Brain microvascular endothelial cell (primary cell): ENCODE measurements at places on chromosomes 1 and 21.
A peak's percentile ranks its signal among the peaks of the same experiment; 100 is the strongest.

DNA sequence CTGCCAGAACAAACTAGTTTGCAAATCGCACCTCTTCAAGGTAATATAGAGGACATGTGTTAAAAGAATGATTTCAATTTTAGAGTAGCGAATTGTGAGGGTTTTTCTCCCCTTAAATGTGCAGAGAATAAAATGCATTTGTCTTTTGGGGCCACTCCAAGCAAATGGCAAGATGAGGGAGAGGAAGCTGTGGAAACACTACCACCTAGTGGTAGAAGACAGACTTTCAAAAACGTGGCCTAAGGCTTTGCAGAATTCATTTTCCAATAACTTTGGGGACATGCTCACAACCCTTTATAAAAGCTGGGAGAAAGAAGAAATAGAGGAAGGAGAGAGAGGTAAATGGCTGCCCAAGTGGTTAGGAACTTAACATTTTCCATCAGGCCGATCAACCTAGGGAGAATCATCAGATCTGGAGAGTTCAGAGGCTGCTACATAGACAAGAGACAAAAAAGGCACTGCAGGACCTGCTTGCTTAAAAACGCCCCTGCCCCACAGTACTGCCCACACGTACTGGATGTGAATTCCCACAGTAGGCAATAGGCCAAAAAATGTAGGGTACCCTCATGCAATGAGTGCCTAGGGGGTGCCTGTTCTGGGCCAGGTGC is 15.7 kb upstream of the RCAN1 start:
- peak; percentile 32 for DNase-seq

- no peak for DNase-seq
These were observed 8.7 kb upstream of the ZNF691 start for GRCh38 chr1:42837709-42838108.

GRCh38 chr1:210446479-210446878 is 117.8 kb downstream of the HHAT start:
- DNase-seq = peak; percentile 33

DNA sequence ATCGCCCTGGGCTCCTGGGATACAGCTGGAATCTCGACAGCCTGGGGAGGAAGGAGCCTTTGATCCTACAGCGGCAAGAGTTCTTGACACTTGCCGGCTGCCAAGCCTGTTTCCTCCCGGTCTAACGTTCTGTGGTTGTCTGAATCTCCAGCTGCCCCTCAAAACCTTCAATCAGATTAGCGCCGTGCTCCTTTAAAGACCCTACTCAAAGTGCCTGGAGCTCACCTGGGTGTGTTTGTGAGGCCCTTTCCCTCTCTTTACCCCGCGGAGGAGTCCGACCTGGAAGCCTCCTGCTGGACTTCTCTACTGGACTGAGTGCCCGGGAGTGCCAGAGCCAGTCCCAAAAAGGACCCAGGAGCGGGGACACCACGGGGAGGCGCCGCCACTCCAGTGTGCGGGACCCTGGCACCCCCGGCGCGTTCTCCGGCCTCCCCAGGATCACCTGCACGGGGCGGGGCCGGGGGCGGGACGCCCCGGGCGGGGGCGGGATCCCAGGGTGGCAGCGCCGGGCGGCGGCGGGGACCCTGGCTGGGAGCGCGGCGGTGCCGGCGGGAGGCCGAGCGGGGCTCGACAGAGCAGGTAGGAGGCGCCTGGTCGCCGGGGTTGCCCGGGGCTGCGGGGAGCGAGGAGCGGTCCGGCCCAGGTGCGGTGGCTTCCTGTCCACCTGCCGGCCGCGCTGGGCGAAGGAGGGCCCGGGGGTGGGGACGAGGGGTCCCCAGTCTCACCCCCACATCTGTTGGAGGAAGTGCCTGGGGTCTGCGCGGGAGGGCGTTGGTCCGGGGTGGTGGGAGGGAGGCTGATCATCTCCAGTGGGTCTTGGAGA is at the start of gene NCMAP:
TSS of gene NCMAP (plus strand) at position 497 of the 823 bp plus-strand sequence. CDS start 39,344 bp downstream, outside the sequence.
- DNase-seq = no peak

GRCh38 chr1:209733409-209734192 is 22.3 kb upstream of the TRAF3IP3 start:
- DNase-seq = peak; percentile 15

DNA sequence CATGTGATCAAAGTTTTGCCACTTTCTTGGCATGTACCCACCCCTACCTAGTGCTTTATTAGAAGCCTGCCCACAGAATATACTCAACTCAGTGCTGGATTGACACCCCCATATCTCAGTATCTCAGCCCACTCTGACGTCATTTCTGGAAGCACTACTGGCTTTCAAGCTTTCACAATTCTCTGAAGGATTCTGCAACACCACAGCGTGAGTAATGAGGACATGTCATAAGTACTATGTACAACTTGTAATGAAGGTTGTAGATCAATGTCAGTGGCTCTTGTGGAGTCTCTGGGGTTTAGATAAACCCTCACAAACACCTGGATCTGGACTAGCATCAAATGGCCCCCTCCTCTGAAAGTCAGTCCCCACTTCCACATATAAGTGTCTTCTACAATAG is 57.2 kb downstream of the TNFSF4 start:
- peak; percentile 56 for DNase-seq

- DNase-seq = no peak
These were observed 1605.3 kb downstream of the BRINP3 start for GRCh38 chr1:188872376-188872775.

GRCh38 chr1:58363585-58363984 is 182.9 kb downstream of the OMA1 start:
- DNase-seq = no peak

DNA sequence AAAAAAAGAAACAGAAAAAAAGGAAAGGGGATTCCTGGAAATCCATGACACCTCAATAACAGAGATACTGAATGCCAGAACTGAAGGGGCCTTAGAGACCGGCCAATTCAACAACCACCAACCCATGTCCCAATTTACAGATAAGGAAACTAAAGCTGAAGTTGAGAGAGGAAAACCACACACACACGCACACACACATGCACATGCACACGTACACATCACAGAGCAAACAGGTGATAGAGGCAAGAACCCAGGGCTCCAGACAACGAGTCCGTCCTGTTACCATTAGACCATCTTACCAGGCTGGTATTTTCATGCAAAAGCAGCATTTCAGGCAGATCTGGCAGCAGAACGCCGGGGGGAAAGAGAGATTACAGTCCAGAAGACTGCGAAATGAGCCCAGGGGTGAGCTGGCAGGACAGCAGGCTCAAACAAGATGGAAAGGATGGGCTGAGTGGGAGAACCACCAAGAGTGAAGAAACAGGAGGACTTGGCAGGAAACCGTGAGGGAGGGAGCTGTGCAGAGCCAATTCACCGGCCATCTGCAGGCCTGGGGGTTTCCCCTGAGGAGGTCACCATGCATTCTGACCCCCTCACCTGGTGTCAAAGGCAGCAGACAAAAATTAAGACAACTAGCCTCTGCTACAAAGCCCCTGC is 43.5 kb downstream of the PAFAH2 start:
- no peak for DNase-seq

DNA sequence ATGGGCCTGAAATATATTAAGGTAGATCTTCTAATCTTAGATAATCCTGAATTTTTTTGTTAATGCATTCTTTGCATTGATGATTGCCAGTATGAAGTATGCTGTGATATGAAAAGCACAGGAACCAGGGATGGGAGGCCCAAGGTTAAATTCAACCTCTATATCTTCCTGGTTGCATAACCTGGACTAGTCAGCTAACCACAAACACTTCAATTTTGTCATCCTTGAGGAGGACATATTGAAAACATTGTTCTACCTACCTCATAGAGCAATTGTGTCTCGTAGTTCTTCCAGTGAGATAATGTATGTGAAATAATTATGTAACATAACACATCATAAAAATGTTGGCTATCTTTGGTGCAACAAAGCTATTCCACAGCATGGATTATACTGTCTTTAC is 25.6 kb downstream of the PDC start:
- DNase-seq = peak; percentile 11

DNA sequence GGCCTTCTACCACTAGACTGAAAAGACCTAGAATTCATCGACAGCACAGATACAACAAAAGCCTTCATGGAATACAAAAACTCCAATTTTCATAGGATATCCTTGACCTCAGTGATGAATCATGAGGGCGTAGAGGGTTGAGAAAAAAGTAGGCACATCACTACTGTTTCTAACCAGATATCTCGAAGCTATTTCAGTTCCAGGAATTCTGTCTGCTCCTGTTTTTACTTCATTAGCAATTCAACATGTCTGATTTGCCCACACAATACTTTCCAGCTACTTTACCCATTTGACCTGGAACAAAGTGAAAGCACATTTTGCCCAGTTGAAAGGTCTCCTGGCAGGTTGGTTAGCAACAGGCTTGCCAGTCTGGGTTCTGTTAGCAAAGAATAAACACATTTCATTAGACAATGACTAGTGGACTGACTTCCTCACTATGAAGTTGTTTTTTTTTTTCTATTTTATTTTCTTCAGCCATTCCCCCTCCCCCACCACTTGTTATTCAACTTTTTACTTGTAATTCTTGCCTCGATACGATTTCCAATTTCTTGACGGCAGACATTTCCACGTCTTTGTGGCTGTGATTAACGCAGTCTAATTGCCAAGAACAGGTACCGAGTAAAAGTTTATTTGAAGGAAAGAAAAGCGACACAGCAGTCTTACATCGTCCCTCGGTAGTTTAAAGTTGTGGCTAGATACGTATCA is 4.0 kb upstream of the ZBTB18 start:
- peak; percentile 45 for DNase-seq

DNA sequence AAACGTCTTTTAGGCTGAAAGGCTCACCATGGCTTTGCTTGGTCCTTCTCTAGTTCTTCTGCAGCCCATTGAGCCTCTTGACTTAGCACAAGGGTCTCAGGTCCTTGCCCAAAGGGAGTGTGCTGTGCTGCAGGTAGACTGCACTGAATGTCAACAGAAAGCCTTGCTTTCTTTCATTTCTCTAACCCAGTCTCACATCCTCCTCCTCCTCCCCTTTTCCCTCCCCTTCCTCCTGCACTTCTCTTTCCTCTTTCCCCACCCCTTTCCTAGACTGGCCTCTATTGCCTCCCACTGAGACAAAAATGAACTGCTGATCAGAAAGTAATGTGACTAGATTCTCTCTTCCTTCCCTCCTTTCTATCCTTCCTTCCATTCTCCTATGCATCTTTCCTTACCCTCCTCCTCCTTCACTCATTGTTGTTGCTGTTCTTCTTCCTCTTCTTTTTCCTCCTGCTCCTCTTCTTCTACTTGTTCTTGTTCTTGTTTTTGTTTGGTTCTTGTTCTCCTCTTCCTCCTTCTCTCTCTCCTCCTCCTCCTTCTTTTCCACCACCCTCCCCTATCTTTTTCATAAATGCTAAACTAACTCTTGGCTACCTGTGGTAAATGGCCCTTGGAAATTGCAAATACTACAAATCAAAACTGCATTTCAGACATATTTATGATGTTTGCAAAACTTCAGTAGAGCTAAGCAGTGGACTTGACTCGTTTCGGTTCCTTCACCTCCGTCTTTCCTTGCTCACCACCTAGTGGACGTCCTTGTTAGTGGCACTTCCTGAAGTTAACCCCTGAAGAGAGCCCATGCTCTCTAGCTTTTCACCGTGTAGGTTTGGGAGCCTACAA is at the start of gene SELL:
TSS of gene SELL (minus strand) at position 152 of the 840 bp plus-strand sequence. CDS start at position 30, 122 bp downstream.
- peak; percentile 62 for DNase-seq

DNA sequence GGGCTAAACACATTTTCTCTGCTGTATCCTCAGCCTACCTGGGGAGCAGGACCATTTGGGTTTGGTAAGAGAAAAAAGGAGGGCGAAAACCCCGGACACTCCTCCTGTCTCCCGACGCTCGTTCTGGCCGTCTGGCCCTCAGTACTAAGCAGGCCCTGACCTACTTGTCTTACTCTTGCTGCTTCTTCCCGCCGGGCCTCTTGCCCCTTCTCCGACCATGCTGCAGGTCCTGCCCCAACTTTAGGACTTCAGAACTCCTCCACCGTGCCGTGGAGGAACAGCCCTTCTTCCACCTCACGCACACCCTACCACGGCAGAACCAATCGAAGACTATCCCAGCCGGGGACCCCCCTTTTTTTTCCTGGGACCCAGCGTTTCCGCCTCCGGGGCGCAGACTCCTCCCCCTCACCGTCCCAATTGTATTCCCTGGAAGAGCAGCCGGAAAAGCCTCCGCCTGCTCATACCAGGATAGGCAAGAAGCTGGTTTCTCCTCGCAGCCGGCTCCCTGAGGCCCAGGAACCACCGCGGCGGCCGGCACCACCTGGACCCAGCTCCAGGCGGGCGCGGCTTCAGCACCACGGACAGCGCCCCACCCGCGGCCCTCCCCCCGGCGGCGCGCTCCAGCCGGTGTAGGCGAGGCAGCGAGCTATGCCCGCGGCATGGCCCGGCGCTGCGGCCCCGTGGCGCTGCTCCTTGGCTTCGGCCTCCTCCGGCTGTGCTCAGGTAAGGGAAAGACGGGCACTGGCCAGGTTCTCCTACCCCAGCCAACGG is at the start of gene CHRNB2:
TSS of gene CHRNB2 (plus strand) at position 393 of the 771 bp plus-strand sequence. CDS start at position 660, 267 bp downstream.
- DNase-seq = no peak

DNA sequence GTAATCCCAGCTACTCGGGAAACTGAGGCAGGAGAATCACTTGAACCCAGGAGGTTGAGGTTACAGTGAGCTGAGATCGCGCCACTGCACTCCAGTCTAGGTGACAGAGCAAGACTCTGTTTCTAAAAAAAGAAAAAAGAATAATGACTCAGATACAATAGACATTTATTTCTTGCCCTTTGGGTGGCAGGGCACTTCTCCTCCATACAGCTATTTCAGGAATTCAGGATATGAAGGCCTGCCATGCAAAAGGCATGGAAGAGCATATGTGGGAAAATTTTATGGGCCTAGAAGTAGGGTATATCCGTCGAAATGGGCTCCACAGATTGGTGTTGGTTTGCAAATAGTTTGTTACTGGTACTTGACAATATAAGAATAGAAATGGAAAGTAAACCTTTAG is 20.2 kb upstream of the POGZ start:
- DNase-seq = no peak

DNA sequence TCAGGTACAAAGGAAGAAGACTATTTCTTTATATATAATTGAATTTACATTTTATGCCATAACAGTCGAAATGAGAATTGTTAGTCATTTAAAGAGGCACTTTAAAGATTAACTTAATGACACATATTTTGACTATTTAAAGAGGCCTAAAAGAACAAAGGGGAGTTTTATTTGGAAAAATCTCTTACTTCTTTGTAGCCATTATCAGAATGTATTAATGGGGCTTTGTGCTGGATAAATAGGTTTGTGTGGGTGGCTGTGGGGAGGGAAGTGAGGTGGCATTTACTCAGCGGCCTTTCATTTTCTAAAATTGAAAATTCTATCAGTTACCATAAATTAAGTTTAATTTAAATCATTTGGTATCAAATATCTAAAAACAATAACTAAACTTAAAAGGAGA is 462.2 kb upstream of the CXADR start:
- no peak for DNase-seq

DNA sequence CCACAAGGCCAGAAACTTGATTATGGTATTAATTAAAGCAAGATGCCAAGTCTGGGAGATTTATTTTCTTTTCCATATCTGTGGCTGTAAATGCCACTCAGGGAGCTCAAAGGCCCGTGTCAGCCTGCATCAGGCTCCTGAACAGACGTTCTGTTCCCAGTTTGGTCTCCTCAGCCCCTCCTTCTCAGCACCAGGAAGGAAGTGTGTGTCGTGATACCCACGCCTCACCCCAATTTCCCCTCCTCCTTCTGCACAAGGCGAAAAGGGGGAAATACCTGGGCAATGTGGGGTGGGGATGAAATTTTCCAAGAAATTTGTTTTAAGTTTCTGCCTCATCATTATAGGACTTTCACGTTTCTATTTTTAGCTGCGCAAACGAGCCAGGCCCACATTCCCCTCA is 112.0 kb downstream of the SYF2 start:
- no peak for DNase-seq
